ENCODE measurements at places on chromosomes 1 and 21.

DNA sequence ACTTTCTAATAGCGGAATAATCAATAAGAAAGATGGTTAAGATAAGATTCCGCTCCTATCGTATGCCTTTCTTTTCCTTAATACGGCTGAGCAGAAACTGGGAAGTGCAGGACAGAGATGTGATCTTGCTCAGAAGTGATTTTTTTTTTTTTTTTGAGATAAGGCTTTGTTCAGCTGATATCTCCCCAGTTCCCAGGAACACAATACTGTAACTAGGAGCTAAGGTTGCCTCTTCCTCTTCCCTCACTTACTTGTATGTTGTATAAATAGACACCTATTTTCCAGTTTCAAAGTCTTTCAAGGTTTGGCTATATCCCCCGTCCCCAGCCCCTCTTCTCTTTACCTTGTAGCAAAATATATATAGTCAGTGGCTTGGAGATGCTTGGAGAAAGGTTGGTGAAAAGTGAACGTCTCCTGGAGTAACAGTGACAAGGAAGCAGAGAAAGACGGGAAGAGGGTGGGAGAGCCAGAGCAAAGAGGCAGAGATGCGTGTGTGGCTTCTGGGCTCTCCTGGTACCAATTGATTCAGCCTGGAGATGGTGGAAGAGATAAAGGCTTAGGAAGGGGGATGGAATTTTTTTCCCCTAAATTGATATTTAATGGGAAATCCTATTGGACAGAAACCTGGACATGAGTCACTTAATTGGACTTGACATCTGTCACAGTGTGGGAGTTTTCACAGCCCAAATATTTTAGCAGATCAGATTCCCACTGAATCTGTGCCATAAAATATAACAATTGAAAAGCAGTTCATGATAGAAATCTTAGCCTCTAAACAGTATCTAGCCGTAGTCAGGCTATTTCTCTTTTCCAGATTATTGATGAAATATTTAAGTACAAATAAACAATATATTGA lies at the start of gene NHLH2:
Gene NHLH2 (minus strand): TSS at position 522 of the 856 bp plus-strand sequence. CDS start 2,754 bp downstream, outside the sequence.
- DNase-seq = no peak

GRCh38 chr1:111992476-111992875 lies 3.0 kb upstream of the KCND3 start:
- DNase-seq = no peak

GRCh38 chr1:25774921-25775771 lies 24.8 kb upstream of the SELENON start:
- DNase-seq = no peak

DNA sequence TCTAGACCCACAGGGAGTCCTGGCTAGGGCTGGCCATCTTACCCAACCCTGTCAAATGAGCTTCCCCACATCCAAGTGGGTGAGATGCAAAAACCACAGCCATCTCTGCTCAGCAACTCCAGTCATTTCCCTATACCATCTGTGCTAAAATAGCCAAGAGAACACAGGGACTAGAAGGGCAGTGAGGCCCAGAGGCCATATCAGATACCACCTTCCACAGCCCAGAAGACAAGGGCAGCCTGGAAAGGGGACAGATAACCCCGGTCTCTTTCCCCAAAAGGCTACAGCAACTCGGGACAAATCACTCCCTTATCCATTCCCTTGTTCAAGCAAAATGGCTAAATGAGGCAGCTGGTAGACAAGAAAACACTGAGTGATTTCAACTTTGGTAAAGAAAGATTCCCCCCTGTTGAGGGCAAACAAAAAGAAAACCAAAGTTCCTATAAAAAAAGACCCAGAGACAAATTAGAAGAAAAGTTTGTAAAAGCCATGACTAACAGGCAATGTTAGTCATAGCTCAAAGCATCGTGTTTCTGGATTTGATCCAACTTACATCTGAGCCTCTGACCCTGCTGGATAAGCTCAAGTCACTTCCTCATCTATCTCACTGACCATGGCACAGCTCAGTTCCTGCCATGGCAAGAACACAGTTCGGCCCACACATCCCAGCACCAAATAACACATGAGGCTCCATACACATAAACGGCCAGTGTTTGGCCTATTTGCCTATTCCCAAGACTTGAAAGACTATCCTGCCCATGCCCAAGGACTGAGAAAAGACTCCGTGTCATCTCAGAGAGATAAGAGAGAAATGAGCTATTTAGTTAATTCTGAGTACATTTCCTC lies 3.1 kb downstream of the LAMB3 start:
- no peak for DNase-seq

- no peak for DNase-seq
Measured at GRCh38 chr1:222886878-222887351, 72.1 kb downstream of the DISP1 start.

GRCh38 chr21:36479415-36480402 lies at the start of gene CLDN14:
Gene CLDN14, minus strand, starts transcription at chr21:36480122. Its CDS starts 18,427 bp downstream, at chr21:36461695.
- DNase-seq = no peak

GRCh38 chr21:38759413-38759812 lies 46.3 kb upstream of the ETS2 start:
- no peak for DNase-seq

DNA sequence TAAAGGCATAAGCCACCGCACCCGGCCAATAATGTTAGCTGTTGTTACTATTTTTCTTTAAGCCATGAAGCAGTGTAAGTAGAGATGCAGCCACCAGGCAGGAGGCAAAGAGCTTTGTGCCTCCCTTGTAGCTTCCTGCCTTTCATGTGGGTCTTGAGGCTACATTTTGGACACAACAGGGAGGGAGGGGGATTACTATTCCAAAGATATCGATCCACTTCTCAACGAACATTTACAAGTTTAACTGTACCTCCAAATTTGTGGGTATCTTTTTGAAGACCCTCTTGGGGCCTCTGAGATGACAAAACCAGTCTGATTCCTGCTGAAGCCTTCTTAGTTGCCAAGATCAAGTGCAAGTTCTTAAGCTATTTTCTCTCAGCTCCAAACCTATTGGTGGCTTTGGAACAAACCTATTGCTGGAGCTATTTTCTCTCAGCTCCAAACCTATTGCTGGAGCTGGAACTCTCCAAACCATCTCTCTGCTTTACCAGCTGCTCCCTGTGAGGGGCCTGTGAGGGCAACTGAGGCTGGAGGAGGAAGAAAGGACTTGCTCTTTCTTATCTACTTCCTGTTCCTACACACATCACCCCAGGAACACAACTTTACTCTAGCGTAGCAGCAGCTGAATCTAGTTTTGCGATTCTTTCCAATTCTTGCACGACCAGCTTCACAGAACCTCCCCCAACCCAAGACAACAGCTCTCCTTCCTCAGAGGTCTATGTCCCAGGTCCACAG lies 16.1 kb upstream of the RCAN3 start:
- no peak for DNase-seq

GRCh38 chr1:112808861-112809684 lies 93.9 kb upstream of the PPM1J start:
- no peak for DNase-seq

- no peak for DNase-seq
Measured at GRCh38 chr1:94544706-94545490, 3.3 kb upstream of the F3 start.

- DNase-seq = no peak
Measured at GRCh38 chr1:233655301-233655740, 41.4 kb downstream of the KCNK1 start.

DNA sequence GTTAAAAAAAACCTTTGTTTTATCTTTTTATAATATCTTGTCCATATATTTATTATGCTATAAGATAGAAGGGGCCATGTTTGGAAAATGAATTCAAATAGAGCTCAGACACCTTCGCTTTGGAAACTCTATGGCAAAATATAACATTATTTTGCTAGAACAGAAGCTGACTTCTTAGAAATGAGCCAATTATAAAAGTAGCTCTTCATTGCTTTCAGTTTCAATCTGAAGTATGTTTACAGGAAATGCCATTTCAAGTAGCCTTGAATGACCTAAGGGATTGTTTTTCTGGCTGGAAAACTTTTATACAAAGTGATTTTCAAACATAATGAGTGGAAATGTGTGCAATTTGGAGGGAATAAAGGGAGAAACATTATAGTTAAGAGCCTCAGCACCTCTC lies 37.8 kb upstream of the GBP5 start:
- DNase-seq = no peak

DNA sequence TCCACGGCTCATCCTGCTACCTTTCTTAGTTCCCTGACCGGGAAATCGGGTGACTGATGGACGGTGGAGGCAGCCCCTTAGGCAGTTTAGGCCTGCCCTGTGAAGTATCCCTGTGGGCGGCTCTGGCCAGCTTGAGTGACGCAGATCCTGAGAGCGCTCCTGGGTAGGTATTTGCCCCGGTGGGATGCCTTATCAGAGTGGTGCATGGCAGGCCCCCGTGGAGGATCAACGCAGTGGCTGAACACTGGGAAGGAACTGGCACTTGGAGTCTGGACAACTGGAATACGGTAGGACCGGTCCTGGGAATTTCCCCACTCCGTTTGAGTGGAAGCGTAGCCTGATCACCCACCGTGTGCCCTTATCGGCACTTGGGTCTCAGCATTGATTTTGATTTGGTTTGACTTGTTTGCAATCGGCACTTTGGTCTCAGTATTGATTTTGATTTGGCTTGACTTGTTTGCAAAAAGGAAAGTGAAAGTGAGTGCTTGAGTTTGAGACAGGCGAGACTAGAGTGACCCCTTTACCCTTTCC lies 15.2 kb downstream of the PLA2G2F start:
- DNase-seq = no peak

- DNase-seq = no peak
Measured at GRCh38 chr1:81617308-81617967, 183.3 kb upstream of the ADGRL2 start.

DNA sequence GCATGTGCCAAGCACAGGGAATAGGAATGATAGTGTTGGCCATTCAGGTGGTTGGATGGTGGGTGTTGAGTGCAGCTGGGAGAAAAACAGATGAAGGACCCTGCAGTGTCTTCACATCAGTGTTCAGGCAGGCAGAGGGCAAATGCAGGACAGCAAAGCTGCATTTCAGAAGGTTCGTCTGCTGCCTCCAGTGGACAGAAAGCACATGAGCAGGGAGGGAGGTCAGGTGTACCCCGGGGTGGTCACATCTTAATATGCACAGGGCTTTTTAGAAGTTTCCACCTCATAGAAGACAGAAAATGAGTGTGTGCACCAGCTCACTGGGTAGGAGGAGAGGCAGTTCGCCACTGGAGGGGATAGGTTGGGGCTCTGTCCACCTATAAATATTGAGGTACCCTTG lies 184.9 kb downstream of the SLC35F3 start:
- no peak for DNase-seq

DNA sequence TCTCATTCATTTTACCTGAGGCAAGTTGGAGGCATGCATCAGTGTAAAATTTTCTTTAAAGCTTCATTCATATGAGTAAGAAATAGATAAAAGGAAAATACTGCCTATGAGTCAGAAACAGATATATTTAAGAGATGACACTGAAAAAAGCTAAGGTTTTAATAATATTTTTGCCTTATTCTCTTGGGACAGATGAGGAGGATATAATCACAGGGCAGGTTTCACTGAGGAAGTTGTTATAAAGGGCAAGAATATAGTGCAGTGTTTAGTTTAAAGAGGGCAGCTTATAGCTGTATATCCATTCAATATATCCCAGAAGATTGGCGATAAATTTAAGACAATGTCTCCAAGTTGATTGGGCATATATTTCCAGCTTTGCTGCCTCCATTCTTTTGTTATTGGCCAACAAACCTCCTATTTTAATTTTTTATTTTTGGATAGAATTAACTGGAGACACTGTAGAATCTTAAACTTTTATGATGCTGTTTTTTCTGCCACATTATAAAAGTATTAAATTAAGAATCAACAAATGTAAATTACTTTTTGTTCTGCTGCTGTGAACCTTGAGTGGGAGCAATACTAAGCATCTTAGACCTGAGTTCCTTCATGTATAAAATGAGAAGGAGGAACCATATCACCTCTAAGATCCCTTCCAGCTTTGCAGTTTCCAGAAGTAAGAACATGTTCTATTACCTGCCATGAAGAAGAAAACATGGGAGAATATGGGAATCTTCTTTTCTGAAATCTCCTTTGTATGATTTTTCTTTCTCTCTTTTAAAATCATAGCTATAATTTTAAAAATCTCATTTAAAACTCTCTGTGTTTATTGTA lies 171.6 kb downstream of the S1PR1 start:
- DNase-seq = no peak

DNA sequence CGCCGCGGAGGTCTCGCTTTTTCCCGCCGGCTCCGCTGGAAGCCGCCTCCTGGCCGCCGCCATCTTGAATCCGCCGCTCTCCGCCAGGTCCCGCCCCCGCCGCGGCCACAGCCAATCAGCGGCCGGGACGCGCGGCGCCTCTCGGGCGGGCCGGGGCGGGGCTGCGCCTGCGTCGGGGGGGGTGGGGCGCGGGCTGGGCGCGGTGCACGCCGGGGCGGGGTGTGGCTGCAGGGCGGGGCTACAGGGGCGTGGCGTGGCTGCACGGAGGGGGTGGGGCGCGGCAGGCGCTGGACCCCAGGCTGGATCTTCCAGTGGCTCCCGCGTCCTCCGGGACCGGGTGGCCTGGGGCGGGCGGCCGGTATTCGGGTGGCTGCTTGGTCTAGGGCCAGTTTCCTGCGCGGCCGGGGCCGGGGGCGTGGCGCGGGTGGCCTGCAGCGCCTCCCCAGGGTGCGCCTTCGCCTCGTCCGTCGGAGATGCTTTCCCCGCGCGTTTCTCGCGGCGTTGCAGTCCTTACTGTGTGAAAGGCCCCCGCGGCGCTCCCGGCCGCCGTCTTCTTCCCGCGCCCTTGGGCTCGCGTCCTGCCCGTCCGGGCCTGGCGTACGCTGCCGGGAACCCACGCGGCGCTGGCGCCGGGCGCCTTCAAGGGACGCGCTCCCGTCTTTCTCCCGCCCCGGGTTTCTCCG lies 575 bp downstream of the PCNT start:
- DNase-seq = peak; percentile 91

GRCh38 chr1:43936431-43937151 lies 3.0 kb downstream of the ARTN start:
- no peak for DNase-seq

DNA sequence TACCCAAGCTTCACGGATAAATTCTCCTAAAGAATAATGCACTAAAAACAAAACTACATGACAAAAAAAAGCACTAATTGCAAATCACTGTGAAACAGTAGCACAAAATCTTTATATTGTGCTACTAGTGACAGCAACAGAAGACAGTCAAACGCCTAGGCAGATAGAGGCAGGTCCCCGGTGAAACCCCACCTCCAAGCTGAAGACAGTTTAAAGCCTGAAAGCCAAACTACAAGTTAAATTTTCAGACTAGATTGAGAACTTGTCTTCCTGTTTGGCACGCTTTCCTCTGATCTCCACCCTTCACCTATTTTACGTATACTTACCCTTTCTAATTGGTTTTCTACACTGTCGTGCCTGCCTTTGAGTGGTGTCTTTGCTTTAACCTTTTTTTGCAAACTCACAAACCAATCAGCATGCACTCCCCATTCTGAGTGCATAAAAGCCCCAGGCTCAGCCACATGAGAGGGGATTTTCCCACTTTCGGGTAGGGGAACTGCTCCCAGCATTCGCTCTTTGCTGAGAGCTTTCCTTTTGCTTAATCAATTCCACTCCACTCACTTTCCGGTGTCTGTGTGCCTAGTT lies 3.6 kb upstream of the BACH1 start:
- DNase-seq = no peak

GRCh38 chr1:17148950-17149608 lies 29.8 kb upstream of the PADI2 start:
- DNase-seq = no peak

Data from ascending aorta (tissue), 2 donors.